A549 treated with ZK216348 at 1 μM for 4 hours (cell line): ENCODE measurements at places on chromosomes 1 and 21. TPM values are rescaled to one million over a fixed set of nuclear protein-coding genes. Genes with fewer than 3 reads are reported as not detected.

The C1orf167 gene
- total RNA-seq, result not detected in 5 replicates

The FHAD1 gene
- total RNA-seq, result 0.66 to 1.6 TPM (median 0.86 TPM) in 5 replicates

The FAM229A gene
- total RNA-seq, result 2.0 to 4.7 TPM (median 4.0 TPM) in 5 replicates

The FOXO6 gene
- 0.48 to 1.1 TPM (median 1.0 TPM) in 5 replicates for total RNA-seq

The RBM8A gene
- total RNA-seq, result 207 to 293 TPM (median 217 TPM) in 5 replicates
